ENCODE measurements at places on chromosomes 13 and 19.

GRCh38 chr19:3145909-3146676, 10.3 kb downstream of the GNA15 start:
- no peak for DNase-seq

GRCh38 chr19:54727562-54727961, 3.3 kb downstream of the KIR3DL3 start:
- DNase-seq: no peak

DNA sequence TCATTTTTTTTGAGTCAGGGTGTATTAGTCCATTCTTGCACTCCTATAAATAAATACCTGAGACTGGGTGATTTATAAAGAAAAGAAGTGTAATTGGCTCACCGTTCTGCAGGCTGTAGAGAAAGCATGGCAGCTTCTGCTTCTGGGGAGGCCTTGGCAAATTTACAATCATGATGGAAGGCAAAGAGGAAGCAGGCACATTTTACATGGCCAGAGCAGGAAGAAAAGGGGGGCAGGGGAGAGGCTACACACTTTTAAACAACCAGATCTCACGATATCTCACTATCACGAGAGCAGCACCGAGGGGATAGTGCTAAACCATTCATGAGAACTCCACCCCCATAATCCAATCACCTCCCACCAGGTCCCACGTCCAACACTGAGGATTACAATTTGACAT, 44.5 kb upstream of the MIR17HG start:
- no peak for DNase-seq

GRCh38 chr13:96238241-96238640, 148.3 kb downstream of the HS6ST3 start:
- no peak for DNase-seq

DNA sequence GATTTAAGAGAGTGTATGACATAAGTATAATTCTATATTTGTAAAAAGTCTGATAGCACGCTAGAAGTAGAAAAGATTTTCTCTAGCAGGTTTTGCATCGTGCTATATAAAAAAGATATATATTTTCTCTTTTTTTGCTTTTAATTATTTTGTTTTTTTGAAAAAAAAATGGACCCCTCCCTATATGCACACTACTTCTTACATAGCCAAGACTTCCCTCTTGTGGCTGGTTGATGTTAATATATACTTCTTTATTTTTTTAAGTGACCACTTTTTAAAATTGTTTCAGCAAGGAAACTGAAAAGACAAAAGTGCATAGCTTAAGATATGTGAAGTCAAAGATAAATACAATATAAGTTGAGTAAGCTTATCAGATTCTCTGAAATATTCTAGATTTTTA, 1202.8 kb downstream of the DIAPH3 start:
- peak; percentile 58 for DNase-seq

- no peak for DNase-seq
Observed at GRCh38 chr19:52533901-52534300, 6.4 kb downstream of the ZNF808 start.

GRCh38 chr19:17286263-17286662, 4.6 kb downstream of the ANKLE1 start:
- DNase-seq: no peak

GRCh38 chr13:77820431-77821149, 98.0 kb downstream of the EDNRB start:
- peak; percentile 43 for DNase-seq

- DNase-seq: no peak
Observed at GRCh38 chr13:60155978-60156377, 7.8 kb downstream of the DIAPH3 start.

Measured in common myeloid progenitor, CD34-positive (primary cell).